SK-MEL-5 (cell line): ENCODE measurements at places on chromosomes 4 and X. TPM values are rescaled to one million over a fixed set of nuclear protein-coding genes. Genes with fewer than 3 reads are reported as not detected.

The NUP62CL gene
- total RNA-seq = 4.5 and 4.6 TPM in 2 replicates

The GABRG1 gene
- 0.03 TPM in 1 of 2 replicates, not detected in the other for total RNA-seq

- peak; percentile 57 for DNase-seq
Observed at GRCh38 chr4:40629401-40630334, at the start of gene RBM47. Gene RBM47, minus strand, starts transcription at chr4:40629864. Its CDS starts 190,971 bp downstream, at chr4:40438893.

GRCh38 chrX:135516376-135516775, 4.1 kb upstream of the INTS6L start:
- peak; percentile 50 for DNase-seq

The PALLD gene
- total RNA-seq = 20.9 and 22.4 TPM in 2 replicates

- no peak for DNase-seq
Observed at GRCh38 chr4:168549143-168549542, 52.3 kb downstream of the PALLD start.

The STARD8 gene
- total RNA-seq = 0.34 and 0.48 TPM in 2 replicates

The PPARGC1A gene
- total RNA-seq = 88.7 and 101 TPM in 2 replicates

DNA sequence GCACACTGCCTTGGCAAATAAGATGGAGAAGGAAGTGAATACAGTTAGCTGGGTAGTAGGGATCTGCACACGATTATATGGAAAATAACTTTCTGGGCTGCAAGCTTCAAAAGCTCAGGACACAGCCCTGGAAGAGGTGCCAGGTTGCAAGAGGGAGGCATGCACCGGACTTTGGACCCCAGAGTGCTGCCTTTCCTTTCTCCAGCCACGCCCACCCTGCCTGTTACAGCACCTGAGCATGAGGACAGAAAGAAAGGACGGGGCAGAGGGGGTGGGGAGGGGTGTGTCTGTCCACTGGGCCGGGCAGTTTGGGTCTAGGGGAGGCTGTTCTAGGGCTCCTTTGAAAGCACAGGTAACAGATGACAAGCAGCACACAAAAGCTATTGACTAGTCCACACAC, 152.8 kb downstream of the ENPP6 start:
- no peak for DNase-seq

- no peak for DNase-seq
Observed at GRCh38 chrX:53695946-53696549, 9.5 kb upstream of the HUWE1 start.

The ITGB1BP2 gene
- total RNA-seq = 0.32 and 0.59 TPM in 2 replicates

DNA sequence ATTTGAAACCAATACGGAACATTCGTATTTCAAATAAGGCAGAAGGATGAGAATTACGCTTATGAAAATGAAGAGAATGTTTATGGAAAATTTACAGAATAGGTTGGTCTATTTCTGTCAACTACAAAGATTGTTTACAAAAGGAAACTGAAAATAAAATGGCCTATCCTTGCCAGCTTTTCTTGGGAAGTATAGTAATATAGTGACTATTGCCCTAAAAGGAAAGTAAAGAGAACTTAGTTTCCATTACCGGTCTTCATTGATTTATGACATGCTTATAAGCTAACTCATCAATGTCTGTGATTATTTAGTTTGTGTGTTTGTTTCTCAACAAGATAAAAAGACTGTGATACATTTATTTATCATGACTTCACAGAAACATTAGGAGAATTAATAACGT, 2.9 kb upstream of the SPRY1 start:
- no peak for DNase-seq

The ADH1A gene
- not detected in 2 replicates for total RNA-seq

DNA sequence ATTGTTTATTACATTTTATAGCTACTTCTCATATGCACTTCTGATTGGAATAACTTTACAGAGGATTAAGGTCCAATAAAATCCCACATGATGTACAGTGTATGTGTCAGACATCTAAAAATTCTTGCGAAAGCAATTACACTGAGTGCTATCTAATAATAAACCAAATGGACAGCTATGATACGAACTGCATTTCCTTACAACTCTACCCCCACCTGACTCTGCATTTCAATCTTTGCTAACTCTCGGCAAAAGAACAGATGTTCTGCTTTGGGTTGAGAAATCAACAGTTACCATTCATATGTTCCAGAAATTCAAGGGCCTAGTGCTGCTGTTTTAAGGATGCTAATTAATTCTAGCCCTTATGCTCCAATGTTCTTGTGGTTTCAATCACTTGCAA, 287.9 kb upstream of the NOCT start:
- DNase-seq = no peak

DNA sequence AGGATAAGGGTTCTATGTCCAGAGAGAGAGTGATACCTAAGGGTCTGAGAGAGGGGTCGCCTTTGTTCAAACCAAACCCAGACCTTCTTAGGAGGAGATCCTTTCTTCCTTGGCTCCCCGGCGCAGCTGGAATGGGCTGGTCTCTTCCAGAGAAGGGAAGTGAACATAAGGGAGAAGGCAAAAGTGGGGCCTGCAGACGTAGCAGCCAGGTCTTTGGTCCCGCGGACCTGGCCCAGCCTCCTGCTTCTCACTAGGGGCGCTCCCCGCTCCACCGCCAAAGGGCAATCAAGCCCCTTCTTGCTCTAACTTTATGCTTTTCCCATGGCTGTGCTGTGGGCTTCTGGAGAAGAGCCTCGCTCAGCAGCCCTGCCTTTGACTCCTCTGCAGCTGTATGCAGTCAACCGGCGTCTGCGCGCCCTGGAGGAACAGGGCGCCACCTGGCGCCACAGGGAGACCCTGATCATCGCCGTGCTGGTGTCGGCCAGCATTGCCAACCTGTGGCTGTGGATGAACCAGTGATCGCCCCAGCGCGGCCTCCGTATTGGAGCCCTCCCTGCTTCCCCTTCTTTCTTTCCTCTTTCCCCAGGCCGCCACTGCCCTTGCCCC, 6.5 kb downstream of the FATE1 start:
- DNase-seq = peak; percentile 45

The RBMX gene
- 255 and 274 TPM in 2 replicates for total RNA-seq

GRCh38 chrX:11329021-11329420, 35.8 kb downstream of the AMELX start:
- no peak for DNase-seq

DNA sequence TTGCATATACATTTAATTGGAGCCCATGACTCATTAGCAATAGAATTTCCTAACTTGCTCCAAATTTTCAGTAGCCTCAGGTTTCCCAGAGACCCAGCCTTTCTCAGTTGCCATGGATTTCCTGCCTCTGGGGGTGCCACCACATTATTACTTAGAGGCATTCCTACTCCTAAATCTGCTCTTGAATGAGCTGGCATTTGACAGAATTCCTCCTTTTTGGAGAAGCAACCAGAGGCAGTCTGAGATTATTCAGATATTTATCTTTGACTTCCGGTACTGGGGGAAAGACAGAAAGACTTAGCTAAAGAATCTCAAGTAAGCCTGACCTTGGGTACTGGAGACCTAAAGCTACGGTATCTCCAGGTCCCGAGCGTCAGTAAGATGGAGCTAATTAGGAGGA, 76.3 kb downstream of the DCHS2 start:
- no peak for DNase-seq

DNA sequence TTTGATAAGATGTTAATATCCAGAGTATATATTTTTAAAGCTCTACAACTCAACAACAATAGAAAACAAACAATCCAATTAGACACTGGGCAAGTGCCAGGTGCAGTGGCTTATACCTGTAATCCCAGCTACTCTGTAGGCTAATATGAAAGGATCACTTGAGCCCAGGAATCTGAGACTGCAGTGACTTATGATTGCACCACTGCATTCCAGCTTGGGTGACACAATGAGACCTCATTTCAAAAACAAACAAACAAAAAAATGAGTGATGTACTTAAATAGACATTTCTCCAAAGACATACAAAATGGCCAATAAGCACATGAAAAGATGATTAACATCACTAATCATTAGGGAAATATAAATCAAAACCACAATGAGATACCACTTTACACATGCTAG, 356.8 kb upstream of the PCDH10 start:
- no peak for DNase-seq

DNA sequence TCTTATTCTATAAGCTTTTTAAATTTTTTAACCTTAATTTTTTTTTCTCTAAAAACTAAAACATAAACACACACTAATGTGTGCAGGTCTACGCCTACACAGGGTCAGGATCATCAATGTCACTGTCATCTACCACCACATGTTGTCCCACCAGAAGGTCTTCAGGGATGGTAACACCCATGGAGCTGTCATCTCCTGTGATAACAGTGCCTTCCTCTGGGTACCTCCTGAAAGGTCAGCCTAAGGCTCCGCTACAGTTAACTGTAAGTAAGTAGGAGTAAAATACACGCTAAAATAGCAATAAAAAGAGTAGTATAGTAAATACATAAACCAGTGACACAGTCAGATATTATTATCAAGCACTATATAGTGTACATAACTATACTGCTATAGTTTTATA, 45.9 kb upstream of the GPRIN3 start:
- DNase-seq = no peak

The DDX53 gene
- not detected in 2 replicates for total RNA-seq

The OPRPN gene
- not detected in 2 replicates for total RNA-seq

DNA sequence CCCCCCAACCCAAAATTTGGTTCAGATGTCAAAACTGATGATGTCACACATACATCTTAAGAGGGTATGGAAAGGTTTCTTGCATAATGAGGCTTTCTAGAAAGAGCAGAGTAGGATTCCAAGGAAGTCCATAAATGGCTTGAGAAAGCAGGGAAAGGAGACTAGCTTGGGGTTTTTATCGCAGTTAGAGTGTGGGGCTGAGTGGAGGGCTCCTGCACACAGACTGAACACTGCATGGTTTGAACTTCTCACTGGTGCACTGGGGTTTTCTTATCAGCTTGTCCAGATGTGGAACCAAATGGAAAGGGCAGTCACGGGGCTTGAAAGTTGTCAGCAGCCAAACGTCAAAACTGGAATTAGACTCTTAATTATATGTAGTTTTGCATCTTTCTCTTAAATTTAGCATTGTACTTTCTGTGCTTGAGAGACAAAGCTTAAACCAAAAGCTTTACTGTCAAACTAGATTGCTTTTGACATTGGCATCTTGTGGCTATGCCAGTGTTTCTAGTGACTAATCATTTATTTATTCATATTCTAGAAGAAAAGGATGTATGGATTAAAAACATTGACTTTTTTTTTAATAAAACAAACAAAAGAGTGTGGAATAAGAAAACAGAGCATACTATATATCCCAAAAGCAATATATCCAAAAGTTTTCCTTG, 78.3 kb upstream of the STIM2 start:
- no peak for DNase-seq

DNA sequence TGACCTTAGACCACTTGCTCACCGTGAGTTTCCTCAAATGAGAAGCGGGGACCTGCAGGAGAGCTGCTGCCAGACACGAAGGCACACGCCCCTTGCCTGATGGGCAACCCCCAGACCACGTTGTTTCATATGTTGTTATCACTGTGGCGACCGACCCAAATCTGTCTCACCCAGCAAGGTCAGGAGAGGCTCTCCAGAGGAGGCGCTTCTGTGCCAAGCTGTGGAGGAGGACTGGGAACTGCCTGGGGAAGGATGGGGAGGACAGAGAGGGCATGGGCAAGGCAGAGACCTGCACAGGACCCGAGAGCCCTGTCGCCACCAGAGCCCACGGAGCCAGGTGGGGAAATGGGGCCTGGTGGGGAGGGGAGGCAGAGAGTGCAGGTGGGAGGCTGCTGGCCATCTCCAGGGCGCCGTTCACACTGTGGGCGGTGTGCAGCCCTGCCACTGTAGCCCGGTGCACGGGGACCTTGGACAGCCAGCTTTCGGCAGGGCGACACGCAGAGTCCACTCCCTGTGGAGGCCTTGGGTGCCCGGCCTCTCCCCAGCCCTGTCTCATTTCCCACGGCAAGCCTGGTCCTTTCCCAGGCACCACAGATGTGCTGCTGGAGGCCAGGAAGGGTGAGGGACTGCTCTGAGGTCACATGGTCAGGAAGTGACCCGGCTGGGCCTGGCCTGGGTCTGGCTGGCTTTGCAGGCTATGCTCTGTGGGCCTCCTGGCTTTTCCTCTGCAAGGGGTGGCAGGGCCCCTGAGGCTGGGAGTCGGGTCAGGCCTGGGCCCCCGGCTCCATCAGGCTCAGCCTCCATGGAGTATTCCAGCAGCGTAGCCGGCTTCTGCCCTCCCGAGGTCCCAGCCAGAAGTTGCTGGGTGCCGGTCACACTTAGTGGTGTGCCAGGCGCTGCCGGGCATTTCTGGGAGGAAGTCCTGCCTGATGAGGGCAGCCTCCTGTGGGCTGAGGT, 3.2 kb downstream of the HTRA3 start:
- DNase-seq = no peak

- no peak for DNase-seq
Observed at GRCh38 chr4:185394568-185395237, 1.0 kb downstream of the LRP2BP start.

DNA sequence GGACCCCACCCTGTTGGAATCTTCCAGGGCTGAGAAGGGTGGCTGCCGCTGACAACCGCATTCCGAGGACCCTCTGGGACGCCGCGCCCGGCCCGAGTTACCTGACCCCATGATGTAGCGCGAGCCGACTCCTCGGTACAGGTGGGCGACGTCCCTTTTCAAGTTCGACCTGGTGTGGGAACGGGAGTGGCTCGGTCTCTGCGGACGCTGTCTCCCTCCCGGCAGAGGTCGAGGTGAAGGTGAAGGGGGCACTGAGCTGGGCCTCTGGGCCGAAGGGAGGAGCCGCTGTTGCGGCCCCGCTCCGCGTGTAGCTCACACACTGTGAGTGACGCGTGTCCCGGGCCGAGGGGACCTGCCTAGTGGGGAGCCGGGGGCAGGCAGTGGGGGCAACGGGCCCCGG, 4.5 kb downstream of the GTPBP6 start:
- DNase-seq = no peak

DNA sequence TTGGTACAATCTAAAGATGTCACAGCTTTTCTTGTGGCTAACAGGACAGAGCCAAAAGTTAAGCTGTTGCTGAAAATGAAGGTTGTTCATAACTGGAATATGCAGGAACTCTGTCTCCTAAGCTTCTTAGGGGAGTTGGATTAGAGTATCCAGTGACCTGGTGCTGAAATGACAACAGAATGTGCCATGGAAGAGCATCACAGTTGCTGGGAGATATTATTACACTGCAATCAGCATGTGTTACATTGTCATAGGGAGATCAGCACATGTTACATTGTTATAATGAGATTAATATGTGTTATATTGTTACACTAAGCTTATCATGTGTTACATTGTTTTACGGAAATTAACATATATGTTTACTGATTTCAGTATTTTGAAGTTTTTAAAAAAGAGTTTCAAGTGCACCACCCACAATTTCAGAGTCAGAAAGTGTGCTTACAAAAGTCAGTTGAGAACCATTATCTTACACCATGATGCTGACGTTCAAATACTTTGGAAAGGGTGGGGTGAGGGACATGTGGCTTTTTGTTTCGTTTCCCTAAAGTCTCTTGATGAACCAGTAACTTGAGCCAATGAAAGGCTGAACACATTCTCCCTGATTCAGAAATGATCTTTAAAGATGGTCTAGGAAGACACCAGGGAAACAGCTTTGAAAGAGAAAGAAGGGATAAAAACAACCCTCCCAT, 113.4 kb downstream of the DRD5 start:
- no peak for DNase-seq

DNA sequence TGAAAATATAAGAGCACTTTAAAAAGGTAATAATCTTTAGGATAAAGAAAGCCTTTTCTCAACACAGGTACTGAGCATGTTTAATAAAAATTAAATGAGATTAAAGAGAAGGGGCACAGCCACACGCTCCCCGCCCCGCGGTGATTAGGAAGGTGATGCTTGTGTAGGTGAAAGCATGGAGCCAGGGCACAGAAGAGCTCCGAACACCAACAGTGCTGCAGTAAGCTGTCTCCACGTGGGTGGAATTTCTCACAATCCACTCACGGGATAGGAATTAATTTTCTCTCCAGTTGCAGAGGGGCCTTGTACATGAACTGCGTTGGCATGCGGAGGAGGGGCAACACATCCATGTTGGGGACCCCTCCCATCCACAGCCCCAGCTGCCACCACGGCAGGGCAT, 27.0 kb downstream of the DCTD start:
- no peak for DNase-seq
